ENCODE measurements at places on chromosomes 13 and 19. TPM values are rescaled to one million over a fixed set of nuclear protein-coding genes. Genes with fewer than 3 reads are reported as not detected.

Gene RDH13
- total RNA-seq: 53.8 TPM

Gene ZNF534
- 0.44 TPM for total RNA-seq

Gene RNF17
- total RNA-seq: not detected

Gene BRSK1
- 3.0 TPM for total RNA-seq

Gene GPR12
- 0.14 TPM for total RNA-seq

Gene CCDC8
- total RNA-seq: 30.8 TPM

Gene TTC9B
- not detected for total RNA-seq

Gene MBNL2
- 76.5 TPM for total RNA-seq

Gene MBD3L2
- not detected for total RNA-seq

Gene ABCA7
- 9.3 TPM for total RNA-seq

Gene ELAVL1
- 50.5 TPM for total RNA-seq

Gene CSNK1G2
- total RNA-seq: 24.5 TPM

Gene LYPD3
- total RNA-seq: 0.38 TPM

GRCh38 chr19:808423-808775, 11.1 kb downstream of the PTBP1 start:
- H3K27me3 ChIP-seq: no peaks in the 10 kb centered on the region
- peaks cover 97% of the 10 kb centered on the region for H3K36me3 ChIP-seq
- H3K4me1 ChIP-seq: peaks cover 39% of the 10 kb centered on the region
- H3K27ac ChIP-seq: no peak overlapping the region

DNA sequence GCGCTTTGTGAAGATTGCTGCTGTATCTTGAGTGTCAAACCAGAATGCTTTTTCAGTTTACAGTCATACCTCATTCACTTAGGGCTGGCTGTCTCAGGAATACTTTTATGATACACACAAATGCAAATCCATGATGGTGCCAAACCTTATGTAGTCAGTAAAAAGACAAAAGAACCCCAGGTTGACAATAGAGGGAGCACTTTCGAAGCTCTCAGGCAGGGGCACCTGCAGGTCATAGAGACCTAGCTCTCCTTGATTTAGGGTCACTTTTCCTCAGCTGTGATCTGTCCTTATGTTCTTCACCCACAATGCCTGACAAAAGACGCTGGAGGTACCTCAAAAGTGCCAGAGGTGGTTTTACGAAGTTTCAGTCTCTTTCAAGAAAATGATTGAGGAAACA, 172.2 kb downstream of the DNAJC15 start:
- DNase-seq: no peak
- H3K4me3 ChIP-seq: no peak overlapping the region
- peaks cover 19% of the 10 kb centered on the region for H3K4me1 ChIP-seq
- H3K36me3 ChIP-seq: no peaks in the 10 kb centered on the region
- no peaks in the 10 kb centered on the region for H3K27me3 ChIP-seq
- H3K27ac ChIP-seq: no peak overlapping the region

DNA sequence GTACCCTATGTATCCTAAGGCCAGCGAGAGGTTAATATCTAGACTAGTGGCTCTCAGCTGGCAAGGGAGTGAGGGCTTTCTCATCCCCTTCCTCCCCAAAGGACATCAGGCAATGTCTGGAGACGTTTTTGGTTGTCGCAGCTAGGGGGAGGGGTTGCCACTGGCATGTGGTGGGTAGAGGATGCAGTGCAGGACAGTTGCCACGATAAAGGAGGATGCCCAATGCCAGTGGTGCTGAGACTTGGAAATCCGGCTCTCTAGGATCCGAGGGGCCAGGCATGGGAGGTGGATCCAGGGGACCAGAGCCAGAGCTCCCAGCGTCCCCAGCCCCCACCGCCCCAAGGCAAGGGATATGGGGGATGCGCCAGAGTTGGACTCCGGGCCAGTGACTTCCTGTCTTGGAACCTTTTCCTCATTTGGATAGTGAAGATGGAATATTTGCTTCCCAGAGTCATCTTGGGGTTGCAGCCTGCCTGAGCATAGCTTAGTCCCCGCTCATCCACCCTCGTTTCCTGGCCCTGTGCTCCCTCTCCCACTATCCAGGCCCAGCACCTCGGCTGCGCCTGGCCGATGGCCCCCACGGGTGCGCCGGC, 4.9 kb downstream of the SSC5D start:
- no peak for DNase-seq
- peaks cover 34% of the 10 kb centered on the region for H3K4me1 ChIP-seq
- H3K27ac ChIP-seq: peak overlapping the region; percentile 90
- H3K36me3 ChIP-seq: peaks cover 6% of the 10 kb centered on the region
- H3K4me3 ChIP-seq: peak overlapping the region; percentile 63

- H3K36me3 ChIP-seq: no peaks in the 10 kb centered on the region
- H3K27me3 ChIP-seq: no peaks in the 10 kb centered on the region
- no peak for DNase-seq
- no peak overlapping the region for H3K27ac ChIP-seq
- no peaks in the 10 kb centered on the region for H3K4me1 ChIP-seq
Measured at GRCh38 chr13:37716420-37717195, 118.0 kb upstream of the POSTN start.

- no peak for DNase-seq
- H3K27me3 ChIP-seq: peaks cover 63% of the 10 kb centered on the region
- no peaks in the 10 kb centered on the region for H3K36me3 ChIP-seq
- H3K27ac ChIP-seq: no peak overlapping the region
Measured at GRCh38 chr13:111610879-111611278, 290.4 kb downstream of the TEX29 start.

GRCh38 chr13:108302279-108302678, 32.8 kb downstream of the TNFSF13B start:
- no peak for DNase-seq
- peaks cover 9% of the 10 kb centered on the region for H3K4me1 ChIP-seq
- no peaks in the 10 kb centered on the region for H3K27me3 ChIP-seq
- peaks cover 2% of the 10 kb centered on the region for H3K36me3 ChIP-seq
- H3K27ac ChIP-seq: no peak overlapping the region

- H3K36me3 ChIP-seq: no peaks in the 10 kb centered on the region
- peaks cover 12% of the 10 kb centered on the region for H3K4me1 ChIP-seq
- no peak overlapping the region for H3K4me3 ChIP-seq
- H3K27ac ChIP-seq: no peak overlapping the region
- H3K27me3 ChIP-seq: peaks cover 59% of the 10 kb centered on the region
Measured at GRCh38 chr19:30419568-30420180, 47.5 kb downstream of the ZNF536 start.

GRCh38 chr13:25840261-25840660, 211.6 kb downstream of the SHISA2 start:
- H3K4me3 ChIP-seq: no peak overlapping the region
- H3K27me3 ChIP-seq: peaks cover 44% of the 10 kb centered on the region
- no peaks in the 10 kb centered on the region for H3K36me3 ChIP-seq
- no peak for DNase-seq
- H3K27ac ChIP-seq: no peak overlapping the region
- H3K4me1 ChIP-seq: no peaks in the 10 kb centered on the region

GRCh38 chr13:32159137-32159869, 127.7 kb downstream of the FRY start:
- DNase-seq: no peak
- H3K4me1 ChIP-seq: peaks cover 59% of the 10 kb centered on the region
- no peak overlapping the region for H3K4me3 ChIP-seq
- H3K27ac ChIP-seq: peak overlapping the region; percentile 84
- H3K27me3 ChIP-seq: no peaks in the 10 kb centered on the region

DNA sequence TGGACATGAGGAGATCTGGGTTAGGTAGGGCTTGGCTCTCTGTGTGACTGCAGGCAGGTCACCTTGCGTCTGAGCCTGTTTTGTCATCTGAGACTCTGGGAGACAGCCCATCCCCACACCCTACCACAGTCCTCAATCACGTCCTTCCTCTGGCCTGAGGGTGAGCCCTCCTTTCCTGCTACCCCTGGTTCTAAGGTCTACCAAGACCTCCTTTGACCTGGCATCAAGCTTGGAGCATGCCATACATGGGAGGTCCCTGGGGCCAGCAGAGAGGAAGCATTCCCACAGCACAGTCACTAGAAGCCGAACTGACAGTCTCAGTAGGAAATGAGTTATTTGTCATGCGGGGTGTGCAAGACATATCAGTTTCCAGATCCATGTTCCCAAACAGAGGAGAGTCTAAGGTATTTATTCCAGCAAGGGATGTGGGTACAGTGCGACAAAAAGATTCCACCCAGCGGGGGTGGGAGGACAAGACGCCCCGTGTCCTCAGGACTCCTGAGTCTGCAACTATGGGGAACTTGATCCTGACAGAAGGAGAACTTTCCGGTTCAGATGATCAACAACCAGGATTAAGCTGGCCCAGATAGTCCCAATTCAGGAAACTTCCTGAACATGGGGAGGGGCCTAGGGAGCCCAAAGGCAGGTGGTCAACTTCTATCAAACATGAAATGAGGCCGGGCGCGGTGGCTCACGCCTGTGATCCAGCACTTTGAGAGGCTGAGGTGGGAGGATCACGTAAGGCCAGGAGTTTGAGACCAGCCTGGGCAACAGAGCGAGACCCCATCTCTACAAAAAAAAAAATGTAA, 9.5 kb downstream of the ARRDC2 start:
- no peak overlapping the region for H3K4me3 ChIP-seq
- H3K36me3 ChIP-seq: peaks cover 28% of the 10 kb centered on the region
- peak overlapping the region; percentile 98 for H3K27ac ChIP-seq
- H3K4me1 ChIP-seq: peaks cover 100% of the 10 kb centered on the region

- peaks cover 73% of the 10 kb centered on the region for H3K36me3 ChIP-seq
- H3K27ac ChIP-seq: peak overlapping the region; percentile 60
- H3K27me3 ChIP-seq: no peaks in the 10 kb centered on the region
- H3K4me3 ChIP-seq: no peak overlapping the region
- DNase-seq: no peak
Measured at GRCh38 chr19:49862391-49863253, 4.8 kb downstream of the PNKP start.

GRCh38 chr19:46761418-46761831, 15.2 kb upstream of the STRN4 start:
- H3K4me1 ChIP-seq: peaks cover 18% of the 10 kb centered on the region
- H3K36me3 ChIP-seq: peaks cover 7% of the 10 kb centered on the region
- DNase-seq: no peak
- no peaks in the 10 kb centered on the region for H3K27me3 ChIP-seq
- H3K4me3 ChIP-seq: no peak overlapping the region

GRCh38 chr19:3606690-3607289, at the start of gene TBXA2R:
TBXA2R (minus strand) TSS chr19:3606875; CDS start chr19:3600634, 6,241 bp downstream.
- H3K4me1 ChIP-seq: peaks cover 69% of the 10 kb centered on the region
- H3K27ac ChIP-seq: peak within 1 kb of the TSS; percentile 92

- H3K27ac ChIP-seq: peak overlapping the region; percentile 91
- H3K4me1 ChIP-seq: peaks cover 67% of the 10 kb centered on the region
- H3K4me3 ChIP-seq: peak overlapping the region; percentile 83
Measured at GRCh38 chr19:12938779-12939601, 581 bp downstream of the CALR start.

GRCh38 chr13:75660694-75661093, 24.6 kb downstream of the LMO7 start:
- no peak for DNase-seq
- H3K36me3 ChIP-seq: no peaks in the 10 kb centered on the region
- H3K27me3 ChIP-seq: no peaks in the 10 kb centered on the region
